Natural killer cell (primary cell): ENCODE measurements at places on chromosomes 11 and 22. TPM values are rescaled to one million over a fixed set of nuclear protein-coding genes. Genes with fewer than 3 reads are reported as not detected.

The HORMAD2 gene
- not detected for total RNA-seq

DNA sequence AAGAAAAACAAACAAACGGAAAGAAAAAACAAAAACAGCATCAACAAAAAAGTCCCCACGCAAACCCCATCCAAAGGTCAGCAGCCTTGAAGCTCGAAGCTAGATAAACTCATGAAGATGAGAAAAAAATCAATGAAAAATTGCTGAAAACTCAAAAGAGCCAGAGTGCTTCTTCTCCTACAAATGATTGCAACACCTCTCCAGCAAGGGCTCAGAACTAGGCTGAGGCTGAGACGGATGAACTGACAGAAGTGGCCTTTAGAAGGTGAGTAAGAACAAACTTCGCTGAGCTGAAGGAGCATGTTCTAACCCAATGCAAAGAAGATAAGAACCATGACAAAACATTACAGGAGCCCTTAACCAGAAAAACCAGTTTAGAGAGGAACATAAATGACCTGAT is 18.4 kb upstream of the FTH1 start:
- no peaks in the 10 kb centered on the region for H3K36me3 ChIP-seq
- H3K27ac ChIP-seq, result no peak overlapping the region
- DNase-seq, result no peak
- no peak overlapping the region for H3K4me3 ChIP-seq
- H3K27me3 ChIP-seq, result no peaks in the 10 kb centered on the region

DNA sequence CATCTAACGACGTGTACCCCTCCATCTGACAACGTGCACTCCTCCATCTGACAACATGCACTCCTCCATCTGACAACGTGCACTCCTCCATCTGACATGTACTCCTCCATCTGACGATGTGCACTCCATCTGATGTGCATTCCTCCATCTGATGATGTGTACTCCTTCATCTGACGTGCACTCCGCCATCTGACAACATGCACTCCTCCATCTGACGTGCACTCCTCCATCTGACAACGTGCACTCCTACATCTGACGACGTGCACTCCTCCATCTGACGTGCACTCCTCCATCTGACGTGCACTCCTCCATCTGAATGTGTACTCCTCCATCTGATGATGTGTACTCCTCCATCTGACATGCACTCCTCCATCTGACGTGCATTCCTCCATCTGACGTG is 8.0 kb upstream of the IL17REL start:
- DNase-seq, result no peak
- no peaks in the 10 kb centered on the region for H3K27me3 ChIP-seq
- no peak overlapping the region for H3K27ac ChIP-seq
- H3K4me3 ChIP-seq, result no peak overlapping the region

The RFPL1 gene
- not detected for total RNA-seq

The RPS6KB2 gene
- 84.6 TPM for total RNA-seq

GRCh38 chr11:76797341-76798201 is 14.4 kb downstream of the TSKU start:
- no peaks in the 10 kb centered on the region for H3K27me3 ChIP-seq
- DNase-seq, result peak; percentile 3
- H3K27ac ChIP-seq, result no peak overlapping the region
- no peaks in the 10 kb centered on the region for H3K36me3 ChIP-seq

DNA sequence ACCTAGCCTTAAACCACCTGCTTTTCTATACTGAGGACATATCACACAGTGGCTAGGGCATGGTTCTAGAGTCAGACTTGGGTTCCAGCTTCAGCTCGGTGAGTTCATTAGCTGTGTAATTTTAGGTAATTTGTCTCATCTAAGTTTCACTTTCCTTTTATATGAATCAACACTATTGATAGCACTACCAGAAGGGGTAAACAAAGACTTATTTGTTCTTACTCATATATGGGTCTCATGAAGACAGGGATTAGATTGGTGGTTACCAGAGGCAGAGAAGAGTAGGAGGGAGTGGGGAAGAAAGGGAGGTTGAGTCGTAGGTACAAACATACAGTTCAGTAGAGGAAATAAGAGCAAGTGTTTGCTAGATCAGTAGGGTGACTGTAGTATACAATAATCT is 924.7 kb downstream of the OPCML start:
- no peaks in the 10 kb centered on the region for H3K36me3 ChIP-seq
- no peak overlapping the region for H3K4me3 ChIP-seq
- H3K4me1 ChIP-seq, result no peaks in the 10 kb centered on the region
- no peaks in the 10 kb centered on the region for H3K27me3 ChIP-seq
- no peak for DNase-seq
- no peak overlapping the region for H3K27ac ChIP-seq

DNA sequence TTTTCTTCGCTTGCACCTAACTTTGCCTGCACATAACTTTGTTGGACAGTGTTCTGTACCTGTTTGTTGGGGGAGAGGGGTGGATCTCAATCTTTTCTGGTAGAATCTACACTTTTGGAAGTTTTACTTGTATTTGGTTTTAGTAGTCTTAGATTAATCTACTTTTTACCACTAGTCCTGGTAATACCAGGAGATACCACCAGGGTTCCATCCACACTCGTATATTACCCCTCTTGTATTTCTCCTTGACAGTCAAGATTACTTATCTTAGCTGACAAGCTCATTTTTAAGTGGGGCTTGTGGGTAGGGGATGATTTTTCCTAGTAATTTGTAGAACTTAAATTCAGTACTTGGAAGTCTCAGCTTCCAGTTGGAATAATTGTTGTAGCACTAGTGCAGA is 37.3 kb upstream of the TECTA start:
- H3K27ac ChIP-seq, result no peak overlapping the region
- H3K36me3 ChIP-seq, result peaks cover 31% of the 10 kb centered on the region
- no peaks in the 10 kb centered on the region for H3K4me1 ChIP-seq
